ENCODE measurements at places on chromosomes 1 and 21.

GRCh38 chr1:59046134-59046533, 250.8 kb upstream of the FGGY start:
- no peak for DNase-seq

DNA sequence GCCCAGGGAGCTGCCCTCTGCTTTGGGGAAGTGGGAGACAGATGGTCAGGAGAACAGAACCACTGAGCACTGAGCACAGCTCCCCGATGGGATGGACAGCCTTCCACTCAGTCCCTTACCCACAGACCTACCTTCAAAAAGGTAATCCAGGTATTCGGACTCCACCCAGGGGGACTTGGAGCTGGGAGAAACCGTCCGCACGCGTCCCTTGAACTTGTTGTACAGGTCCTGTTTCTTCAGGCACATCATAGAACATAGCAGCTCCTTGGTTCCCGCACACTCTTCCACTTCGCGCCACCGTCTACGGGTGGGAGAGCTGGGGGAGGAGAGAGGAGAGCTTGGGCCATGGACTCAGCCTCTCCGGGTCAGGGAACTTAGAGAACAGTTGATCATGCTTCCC, 17.8 kb downstream of the IFNLR1 start:
- DNase-seq = no peak

- DNase-seq = no peak
Measured at GRCh38 chr1:222732216-222733159, 4.5 kb upstream of the FAM177B start.

- no peak for DNase-seq
Measured at GRCh38 chr1:41629571-41629970, 145.1 kb upstream of the EDN2 start.

DNA sequence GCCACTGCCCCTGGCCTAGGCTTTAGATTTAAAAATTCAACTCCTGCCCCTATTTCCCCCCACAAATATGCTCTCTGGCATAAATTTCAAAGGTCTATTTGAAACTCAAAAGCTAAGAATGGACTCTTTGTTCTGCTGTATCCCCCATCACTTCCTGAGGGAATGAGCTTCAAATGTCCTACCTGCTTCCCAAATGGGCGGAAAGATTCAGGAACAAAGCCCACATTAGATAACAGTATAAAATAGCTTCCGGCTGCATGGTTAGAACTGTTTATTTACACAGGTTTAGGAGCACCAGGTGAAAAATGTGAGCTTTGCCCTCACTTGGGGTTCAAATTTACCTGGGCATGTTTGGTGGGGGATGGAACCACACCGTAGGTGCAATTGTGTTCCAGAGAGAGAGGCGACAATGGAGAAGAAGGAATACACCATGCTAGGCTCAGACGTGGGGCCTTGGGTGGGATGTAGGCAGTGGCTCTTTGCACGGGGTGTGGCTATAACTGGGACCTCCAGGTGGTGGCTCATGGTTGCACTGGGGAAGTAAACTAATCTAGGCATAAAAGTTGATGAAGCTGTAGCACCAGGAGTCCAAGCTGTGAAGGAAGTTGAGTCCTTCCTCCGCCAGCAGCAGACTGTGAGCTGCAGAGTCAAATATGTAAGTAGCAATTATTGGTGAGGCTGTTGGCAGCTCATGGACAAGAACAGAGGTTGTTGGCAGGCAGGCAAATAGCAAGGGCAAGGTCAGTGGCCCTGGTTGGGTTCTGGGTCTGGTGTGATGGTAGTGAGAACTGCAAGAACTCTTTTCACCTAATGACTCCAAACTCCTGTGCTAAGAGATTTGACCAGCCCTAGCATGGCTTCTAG, 41.5 kb upstream of the SRSF10 start:
- DNase-seq = no peak

GRCh38 chr21:24093032-24093431, 1514.2 kb downstream of the MRPL39 start:
- no peak for DNase-seq

DNA sequence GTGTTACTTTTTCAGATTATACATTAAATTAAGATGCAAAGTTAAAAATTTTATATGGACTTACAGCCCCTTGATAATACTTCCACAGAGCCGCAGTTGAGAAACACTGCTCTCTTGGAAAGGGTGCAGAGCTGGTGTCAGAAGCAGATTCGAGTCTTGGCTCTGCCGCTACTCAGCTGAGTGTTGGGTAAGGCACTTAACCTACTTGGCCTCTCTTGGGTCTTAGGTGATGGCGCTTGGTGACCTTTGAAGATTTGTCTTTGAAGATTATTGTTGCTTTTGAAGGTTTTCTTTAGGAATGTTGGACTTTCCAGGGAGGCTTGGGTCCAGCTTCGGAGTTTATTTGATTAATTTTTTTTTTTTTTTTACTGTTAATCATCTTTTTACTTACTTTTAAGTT, 48.5 kb downstream of the CAMTA1 start:
- no peak for DNase-seq

- no peak for DNase-seq
Measured at GRCh38 chr1:209168204-209168603, 415.3 kb upstream of the CAMK1G start.

DNA sequence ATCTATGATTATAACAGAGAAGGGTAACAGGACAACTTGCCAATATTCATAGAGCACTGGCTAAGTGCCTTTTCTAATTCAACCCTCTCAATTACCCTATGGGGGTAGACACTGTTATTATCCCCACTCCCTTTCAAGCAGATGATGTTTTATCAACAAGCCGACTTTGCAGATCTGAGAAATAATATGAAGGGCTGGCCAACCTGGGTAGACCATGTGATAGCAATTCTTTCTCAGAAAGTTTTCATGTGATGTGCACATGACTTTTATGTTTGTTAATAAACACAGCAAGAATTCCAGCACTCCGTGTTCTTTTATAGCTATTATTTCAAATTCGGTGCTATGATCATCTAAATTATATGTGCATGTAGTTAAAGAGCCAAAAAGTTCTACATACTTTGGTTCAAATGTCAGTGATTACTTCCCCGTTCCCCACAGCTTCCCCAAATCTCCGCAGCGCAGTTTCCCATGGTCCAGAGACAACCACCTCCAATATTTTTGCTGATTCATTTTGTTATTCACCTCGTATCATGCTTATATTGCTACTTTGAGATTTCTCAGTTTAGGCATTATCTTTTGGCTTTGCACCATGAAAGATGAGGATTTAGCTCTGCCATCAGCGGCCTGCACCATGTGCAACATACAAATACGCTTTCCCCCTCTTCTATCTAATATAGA, 96.7 kb upstream of the GADD45A start:
- DNase-seq = no peak

- DNase-seq = no peak
Measured at GRCh38 chr1:178052650-178053461, 41.0 kb upstream of the RASAL2 start.

DNA sequence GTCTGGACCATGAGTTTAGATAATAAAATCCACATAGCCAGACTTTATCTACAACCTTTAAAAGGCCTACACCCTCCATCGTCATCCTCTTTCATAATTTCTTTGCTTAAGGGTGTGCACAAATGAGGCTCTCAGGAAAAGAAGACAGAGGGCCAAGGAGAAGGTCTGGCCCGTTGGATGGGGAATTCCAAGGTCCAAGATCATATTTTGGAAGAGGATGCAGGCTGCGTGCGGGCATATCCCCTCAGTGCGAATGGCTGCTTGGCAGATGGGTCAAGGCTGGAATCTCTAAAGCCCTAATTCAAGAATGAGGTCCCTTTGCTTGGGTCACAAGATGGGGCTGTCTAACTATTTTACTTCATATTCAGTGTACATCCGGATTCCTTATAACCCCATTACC, 782.2 kb upstream of the NCAM2 start:
- no peak for DNase-seq

DNA sequence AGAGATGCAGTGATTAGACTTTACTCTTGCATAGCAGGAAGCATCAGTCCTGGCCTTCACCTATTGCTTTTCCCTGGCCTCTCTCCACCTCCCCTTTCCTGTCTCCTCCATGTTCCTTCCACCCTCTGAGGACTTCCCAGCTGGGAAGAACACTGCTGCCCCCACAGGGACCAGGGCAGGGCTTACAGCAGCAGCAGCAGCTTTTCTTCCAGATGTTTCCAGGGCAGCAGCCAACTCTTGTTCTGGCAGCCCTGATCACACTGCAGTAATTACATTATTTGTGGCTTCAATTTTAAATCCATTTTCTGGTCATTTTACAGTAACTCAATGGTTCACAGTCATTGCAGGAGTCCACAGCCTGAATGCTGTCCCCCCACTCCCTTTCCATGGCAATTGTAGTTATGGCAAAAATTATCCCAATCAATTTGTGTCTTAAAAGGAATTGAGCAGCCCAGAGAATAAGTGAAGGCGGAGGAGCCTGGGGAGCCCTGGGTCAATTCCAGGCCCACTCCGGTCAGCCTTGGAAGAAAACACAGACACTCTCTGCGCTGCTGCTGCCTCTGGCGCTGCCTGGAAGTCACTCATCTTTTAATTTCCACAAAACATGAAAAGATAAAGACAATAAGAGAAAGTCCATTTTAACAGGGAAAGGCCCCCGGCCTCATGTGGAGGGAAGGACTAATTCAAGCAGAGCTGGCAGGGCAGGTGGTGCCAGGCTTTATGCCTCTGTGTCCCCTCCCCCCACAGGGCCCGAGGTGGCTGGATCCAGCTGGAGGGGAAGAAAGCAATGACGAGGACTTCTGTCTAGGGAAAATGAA, 148.6 kb downstream of the GRIK3 start:
- DNase-seq = no peak

DNA sequence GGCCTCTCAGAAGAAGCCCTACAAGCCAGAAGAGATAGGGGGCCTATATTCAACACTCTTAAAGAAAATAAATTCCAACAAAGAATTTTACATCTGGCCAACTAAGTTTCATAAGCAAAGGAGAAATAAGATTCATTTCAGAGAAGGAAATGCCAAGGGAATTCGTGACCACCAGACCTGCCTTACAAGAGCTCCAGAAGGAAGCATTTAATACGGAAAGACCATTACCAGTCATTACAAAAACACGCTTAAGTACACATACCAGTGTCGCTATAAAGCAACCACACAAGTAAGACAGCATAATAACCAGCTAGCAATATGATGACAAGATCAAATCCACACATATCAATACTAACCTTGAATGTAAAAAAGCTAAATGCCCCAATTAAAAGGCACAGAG, 704.9 kb upstream of the CHRM3 start:
- no peak for DNase-seq

DNA sequence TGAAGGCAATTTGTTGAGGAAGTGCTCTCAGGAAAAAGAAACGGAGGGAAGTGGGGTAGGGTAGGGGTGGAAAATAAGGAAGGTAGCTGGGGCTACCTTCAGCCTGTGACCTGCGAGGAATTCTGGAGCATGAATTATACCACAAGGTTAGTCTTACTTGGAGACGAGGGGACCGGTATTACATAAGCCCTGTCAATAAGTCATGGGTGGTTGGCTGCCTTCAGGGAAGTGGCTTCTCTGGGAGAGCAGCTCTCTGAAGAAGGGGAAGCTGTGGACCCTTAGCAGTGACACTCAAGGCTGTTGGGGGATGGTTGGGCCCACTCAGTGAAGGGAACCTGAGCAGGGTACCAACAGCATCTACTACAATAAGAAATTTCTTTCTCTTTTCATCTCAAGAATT, 111.3 kb downstream of the TNFSF18 start:
- DNase-seq = no peak

- DNase-seq = no peak
Measured at GRCh38 chr1:237877631-237878030, 13.1 kb downstream of the ZP4 start.

DNA sequence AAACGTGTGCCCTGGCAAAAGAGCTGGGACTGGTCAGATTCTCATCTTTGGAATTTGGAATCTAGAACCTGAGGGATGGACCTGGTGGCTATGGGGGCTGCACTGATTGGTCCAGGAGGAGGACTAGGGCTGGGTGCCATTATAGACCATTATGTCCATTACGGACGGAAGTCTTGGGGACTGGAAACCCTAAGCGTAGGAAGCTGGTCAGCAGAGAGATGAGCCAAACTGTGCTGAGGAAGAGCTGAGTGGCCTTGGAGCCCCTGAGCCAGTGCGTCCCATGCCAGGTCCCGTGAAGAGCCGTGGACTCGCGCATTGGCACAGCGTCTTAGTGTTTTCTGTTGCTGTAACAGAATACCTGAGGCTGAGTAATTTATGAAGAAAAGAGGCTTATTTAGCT, 10.0 kb downstream of the MRAP start:
- DNase-seq = no peak

GRCh38 chr1:100736324-100736723, 16.8 kb downstream of the VCAM1 start:
- DNase-seq = no peak

- no peak for DNase-seq
Measured at GRCh38 chr1:2612591-2613365, 20.0 kb downstream of the MMEL1 start.

DNA sequence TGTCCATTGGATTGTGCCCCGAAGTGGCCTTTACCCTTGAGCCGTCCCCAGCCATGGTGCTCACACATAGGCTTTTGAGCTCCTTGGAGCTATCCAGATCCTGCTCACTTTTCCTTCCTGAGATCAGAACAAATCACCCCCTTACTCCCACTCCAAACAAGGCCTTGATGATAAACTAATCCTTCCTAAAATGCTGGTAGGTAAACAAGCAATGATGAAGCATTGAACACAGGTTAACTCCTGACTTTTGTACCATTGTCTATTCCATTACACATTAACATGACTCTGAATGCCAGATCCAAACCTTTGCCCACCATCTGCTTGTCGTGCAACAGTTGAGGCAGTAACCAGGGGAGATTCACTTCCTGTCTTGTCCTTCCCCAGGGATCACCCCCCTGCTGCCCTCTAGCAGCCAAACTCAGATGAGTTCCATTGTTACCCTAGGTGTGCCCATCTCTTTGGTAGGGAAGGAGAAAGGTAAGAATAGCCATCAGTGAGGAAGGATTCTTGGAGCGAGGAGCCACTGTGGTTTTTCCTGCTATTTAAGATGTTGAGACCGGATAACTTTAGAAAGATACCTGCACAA, 79.5 kb upstream of the DNAJC6 start:
- no peak for DNase-seq

DNA sequence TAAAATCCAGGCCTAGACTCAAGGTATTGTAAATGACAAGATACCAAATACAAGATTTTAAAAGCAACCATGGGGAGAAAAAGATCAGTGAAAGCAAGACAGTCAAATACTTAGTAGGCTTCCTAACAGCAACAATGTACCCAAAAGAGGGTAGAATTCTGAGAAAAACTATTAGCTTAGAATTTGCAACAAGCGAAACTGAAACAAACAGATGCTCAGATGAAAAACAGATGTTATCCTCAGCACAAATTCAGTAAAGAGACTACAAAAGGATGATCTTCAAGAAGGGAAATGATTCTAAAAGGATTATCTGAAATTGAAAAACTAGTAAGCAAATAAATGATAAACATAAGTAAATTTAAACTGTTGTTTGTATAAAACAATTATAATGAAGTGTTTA, 40.0 kb downstream of the PDC start:
- no peak for DNase-seq

GRCh38 chr1:30378991-30379581, 344.3 kb downstream of the MATN1 start:
- DNase-seq = no peak

GRCh38 chr1:155127105-155127966, at the start of gene EFNA1:
TSS of gene EFNA1 (plus strand) at chr1:155127876. CDS start at chr1:155127978, 102 bp downstream.
- no peak for DNase-seq

Measured in GM18507 (cell line).